Memory B cell (primary cell): ENCODE measurements at places on chromosomes 12 and 14.

- DNase-seq = no peak
Observed at GRCh38 chr12:95124106-95124505, 50.7 kb upstream of the NR2C1 start.

- no peak for DNase-seq
Observed at GRCh38 chr14:106666341-106666740, 1140.0 kb downstream of the TMEM121 start.

DNA sequence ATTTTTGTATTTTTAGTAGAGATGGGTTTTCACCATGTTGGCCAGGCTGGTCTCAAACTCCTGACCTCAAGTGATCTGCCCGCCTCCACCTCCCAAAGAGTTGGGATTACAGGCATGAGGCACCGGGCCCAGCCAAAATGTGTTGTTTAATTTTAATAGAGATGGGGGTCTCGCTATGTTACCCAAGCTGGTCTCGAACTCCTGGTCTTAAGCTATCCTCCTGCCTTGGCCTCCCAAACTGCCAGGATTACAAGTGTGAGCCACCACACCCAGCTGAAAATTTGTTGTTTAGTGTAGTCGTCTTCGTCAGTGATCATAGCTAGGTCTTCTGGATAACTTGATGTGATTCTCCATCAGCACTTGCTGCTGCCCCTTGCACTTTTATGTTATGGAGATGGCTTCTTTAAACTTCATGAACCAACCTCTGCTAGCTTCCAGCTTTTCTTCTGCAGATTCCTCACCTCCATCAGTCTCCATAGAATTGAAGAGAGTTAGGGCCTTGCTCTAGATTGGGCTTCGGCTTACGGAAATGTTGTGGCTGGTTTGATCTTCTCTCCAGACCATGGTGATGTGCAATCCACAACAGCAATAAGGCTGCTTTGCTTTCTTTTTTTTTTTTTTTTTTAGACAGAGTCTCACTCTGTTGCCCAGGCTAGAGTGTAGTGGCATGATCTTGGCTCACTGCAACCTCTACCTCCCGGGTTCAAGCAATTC, 13.0 kb downstream of the ISCU start:
- DNase-seq = no peak

- DNase-seq = no peak
Observed at GRCh38 chr14:81454572-81455218, 54.6 kb upstream of the STON2 start.

GRCh38 chr12:123026094-123026853, 45.8 kb downstream of the ARL6IP4 start:
- no peak for DNase-seq

- no peak for DNase-seq
Observed at GRCh38 chr12:48969833-48970701, 1.5 kb downstream of the WNT10B start.

GRCh38 chr14:61564618-61565091, 130.7 kb upstream of the HIF1A start:
- DNase-seq = no peak

GRCh38 chr12:45696049-45696448, 33.5 kb upstream of the ARID2 start:
- no peak for DNase-seq

- DNase-seq = peak; percentile 95
Observed at GRCh38 chr14:73759714-73760597, 45.8 kb upstream of the PNMA1 start.

- no peak for DNase-seq
Observed at GRCh38 chr14:34680806-34681479, 33.5 kb downstream of the CFL2 start.

- no peak for DNase-seq
Observed at GRCh38 chr14:104598039-104598909, 6.3 kb downstream of the TMEM179 start.

GRCh38 chr14:87059060-87059839, 933.7 kb downstream of the GALC start:
- DNase-seq = no peak

DNA sequence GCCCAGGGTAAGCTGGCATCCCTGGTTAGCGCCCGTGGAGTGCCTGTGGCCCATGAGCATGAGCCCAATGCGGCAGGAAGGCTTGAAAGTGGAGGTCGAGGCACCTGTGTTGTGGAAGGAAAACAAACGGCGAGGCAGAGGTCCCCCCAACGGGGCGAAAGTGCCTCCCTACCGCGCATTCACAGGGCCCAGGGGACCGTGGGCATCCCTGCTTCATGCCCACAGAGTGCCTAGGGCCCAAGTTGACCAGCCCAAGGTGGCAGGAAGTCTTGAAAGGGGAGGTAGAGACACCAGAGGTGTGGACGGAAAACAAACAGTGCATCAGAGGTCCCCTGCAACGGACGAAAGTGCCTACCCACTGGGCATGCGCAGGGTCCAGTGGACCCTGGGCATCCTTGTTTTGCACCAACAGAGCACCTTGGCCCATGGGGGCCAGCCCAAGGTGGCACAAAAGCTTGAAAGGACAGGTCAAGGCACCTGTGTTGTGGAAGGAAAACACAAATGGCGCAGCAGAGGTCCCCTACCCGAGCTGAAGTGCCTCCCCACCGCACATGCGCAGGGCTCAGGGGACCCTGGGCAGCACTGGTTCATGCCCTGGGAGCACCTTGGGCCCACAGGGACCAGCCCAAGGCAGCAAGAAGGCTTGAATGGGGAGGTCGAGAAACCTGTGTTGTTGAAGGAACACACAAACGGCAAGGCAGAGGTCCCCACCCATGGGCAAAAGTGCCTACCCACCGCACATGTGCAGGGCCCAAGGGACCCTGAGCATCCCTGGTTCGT, 377.5 kb downstream of the ALG10 start:
- DNase-seq = peak; percentile 2

DNA sequence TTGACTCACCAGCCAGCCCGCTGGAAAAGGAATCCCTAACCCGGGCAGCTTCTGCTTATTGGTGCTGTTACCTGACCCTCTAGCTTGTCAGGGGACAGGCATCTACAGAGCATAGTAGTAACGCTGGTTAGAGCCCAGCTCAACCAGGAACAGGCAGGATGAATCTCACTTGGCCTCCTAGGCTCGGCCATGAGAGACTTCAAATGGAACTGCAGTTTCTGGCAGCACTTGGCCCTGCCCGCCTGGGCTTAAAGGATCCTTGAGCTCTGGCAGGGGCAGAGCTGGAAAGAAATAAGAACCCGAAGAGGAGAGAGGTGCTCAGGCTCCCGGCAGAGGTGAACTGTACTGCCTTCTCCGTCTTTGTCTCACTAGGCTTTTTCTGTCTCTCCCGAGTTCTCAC, 2.3 kb upstream of the LHX5 start:
- DNase-seq = no peak

- DNase-seq = no peak
Observed at GRCh38 chr12:41228066-41228820, 40.1 kb downstream of the PDZRN4 start.

GRCh38 chr12:42756841-42757623, 167.5 kb upstream of the PRICKLE1 start:
- DNase-seq = no peak

- DNase-seq = no peak
Observed at GRCh38 chr12:104407922-104408321, 48.8 kb upstream of the CHST11 start.

GRCh38 chr12:57590864-57591781, at the start of gene PIP4K2C:
TSS of gene PIP4K2C (plus strand) at chr12:57591192. CDS start at chr12:57591290, 98 bp downstream.
- DNase-seq = peak; percentile 68

- DNase-seq = no peak
Observed at GRCh38 chr14:55074662-55075061, 23.2 kb downstream of the MAPK1IP1L start.

- no peak for DNase-seq
Observed at GRCh38 chr12:121580959-121581685, at the start of gene KDM2B. TSS of gene KDM2B (minus strand) at chr12:121581023. CDS start at chr12:121580911, 112 bp downstream.

- DNase-seq = no peak
Observed at GRCh38 chr12:77060136-77060882, 5.1 kb downstream of the E2F7 start.

DNA sequence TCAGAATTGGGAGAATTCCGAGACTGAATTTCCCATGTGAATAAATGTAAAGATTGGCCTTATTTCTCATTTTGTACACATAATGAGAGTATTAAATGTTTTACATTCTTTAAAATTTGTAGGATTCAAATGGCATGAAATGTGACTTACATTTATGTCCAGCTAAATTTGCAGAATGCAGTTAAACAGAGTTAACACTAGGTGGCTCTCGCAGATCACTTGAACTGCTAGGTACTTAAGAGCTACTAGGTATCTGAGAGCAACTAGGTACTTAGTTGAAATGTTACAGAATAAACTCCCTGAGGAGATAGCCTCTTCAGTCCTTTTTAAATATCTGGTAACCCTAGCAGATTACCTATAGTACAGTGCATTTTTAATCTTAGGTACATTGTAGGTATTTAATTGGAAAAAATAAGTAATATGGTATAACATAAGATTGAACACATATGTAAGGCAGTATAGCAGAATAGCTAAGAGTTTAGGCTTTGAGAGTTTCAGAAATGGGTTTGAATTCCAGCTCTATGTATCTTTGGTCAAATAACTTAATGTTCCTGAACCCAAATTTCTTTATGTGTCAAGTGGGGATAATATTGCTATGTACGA, 73.8 kb downstream of the KIAA0586 start:
- peak; percentile 14 for DNase-seq

- no peak for DNase-seq
Observed at GRCh38 chr12:24788886-24789285, 160.0 kb downstream of the BCAT1 start.

DNA sequence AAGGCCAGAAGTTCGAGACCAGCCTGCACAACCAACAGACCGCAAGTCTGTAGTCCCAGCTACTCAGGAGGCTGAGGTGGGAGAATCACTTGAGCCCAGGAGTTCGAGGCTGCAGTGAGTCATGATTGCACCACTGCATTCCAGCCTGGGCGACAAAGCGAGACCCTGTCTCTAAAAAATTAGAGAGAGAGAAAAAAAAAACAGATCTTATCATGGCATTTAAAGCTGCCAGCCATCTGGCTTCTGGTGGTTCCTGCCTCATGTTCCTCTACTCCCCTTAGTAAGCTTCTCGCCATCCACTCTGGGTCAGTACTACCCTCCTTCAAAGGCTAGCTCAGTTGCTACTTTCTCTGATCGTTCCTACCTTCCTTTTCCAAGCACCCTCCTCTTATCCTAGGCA, 16.1 kb downstream of the CLSTN3 start:
- no peak for DNase-seq

- no peak for DNase-seq
Observed at GRCh38 chr12:14803830-14804160, 325 bp downstream of the C12orf60 start.

DNA sequence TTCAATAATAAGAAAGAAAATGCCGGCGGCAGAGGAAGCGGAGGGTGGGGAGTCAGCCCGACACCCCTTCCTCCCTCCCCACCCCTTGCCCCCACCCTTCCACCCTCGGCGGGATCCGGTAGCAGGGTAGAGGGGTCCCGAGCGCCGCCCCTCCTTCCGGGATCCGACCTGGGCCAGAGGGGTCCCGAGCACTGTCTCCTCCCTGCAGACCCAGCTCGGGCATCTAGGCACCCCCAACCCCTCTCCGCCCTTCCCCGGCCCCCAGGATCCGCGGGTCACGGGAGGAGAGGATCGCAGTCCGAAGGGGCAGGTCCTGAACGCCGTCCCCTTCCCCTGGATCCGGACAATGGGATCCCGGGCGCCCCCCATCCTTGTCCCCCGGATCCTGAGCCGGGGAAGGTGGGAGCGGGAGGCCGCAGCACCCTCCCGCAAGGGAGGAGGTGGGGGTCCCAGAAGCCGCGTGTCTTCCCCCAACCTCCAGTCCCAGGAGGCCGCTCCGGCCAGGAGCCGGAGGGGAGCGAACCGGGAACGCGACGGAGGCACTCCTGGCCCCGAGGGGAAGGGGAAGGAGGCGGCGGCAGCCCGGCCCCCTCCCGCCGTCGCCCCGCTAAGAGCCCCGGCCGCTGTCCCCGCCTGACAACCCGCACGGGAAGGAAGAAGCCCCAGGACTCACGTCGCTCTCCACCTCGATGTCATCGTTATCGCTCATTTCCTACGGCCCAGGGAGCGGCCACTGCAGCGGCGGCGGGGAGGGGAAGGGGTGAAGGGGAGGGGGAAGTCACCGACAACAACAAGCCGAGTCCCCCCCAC, 481 bp downstream of the MAX start:
- DNase-seq = no peak

DNA sequence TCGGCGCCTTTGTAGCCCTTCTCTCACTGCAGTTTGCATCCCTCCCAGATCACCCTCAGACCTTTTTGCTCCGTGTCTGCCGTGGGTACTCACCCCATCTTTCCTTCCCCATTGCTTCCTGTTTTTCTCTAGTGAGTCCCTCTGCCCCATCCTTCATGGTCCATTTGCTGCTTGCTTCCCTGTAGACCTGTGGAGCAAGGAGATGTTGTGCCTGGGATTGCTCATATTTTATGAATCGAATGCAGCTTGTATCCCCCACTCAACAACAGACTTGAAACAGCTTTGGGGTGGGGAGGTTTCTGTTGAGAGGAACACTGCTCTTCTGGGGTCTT, 661 bp downstream of the DENR start:
- no peak for DNase-seq

GRCh38 chr12:11812586-11813437, 163.3 kb downstream of the ETV6 start:
- peak; percentile 25 for DNase-seq

DNA sequence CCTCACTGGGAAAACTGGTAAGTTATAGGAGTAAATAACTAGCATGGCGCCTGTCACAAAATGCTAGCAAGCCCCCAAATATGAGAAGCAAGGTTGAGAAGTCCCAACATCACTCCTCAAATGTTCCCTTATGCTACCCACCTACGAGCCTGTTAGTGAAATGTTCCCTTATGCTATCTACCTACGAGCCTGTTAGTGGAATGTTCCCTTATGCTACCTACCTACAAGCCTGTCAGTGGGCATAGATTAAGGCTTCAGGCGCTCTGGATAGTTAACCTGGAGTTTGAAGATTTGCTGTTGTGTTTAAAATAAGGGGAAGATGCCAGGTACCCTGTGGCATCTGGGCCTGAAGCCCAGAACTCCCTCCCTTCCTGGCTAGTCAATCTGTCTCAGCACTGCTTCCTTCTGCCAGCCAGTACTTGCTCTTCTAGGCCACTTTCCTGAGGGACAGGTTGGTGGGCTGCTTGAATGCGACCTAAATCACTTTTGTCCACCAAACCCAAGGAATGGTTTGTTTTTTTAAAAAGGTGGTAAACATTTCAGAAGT, 67.1 kb upstream of the SINHCAF start:
- no peak for DNase-seq

- no peak for DNase-seq
Observed at GRCh38 chr12:18153826-18154225, 63.8 kb upstream of the RERGL start.

- DNase-seq = peak; percentile 22
Observed at GRCh38 chr12:12357719-12358461, 1.0 kb downstream of the BORCS5 start.

DNA sequence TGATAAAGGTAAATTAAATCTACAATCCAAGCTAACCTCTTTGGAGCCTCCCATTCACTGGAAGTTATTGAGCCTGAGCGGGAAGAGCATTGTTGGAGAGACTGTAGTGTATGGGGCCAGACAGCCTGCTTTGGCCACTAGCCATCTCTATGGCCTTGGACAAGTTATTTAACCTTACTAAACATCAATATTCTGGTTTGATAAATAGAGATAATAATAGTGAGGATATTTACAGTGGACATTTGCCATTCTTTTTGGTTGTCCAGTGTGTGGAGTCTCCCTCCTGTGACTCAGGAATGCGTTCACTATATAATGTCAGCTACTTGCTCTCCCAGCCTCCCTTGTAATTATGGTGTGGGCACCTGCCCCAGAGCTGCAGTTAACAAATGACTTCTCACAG, 216.1 kb downstream of the SLC38A4 start:
- DNase-seq = no peak

- DNase-seq = no peak
Observed at GRCh38 chr12:81492131-81492720, 266.9 kb downstream of the PPFIA2 start.
